ENCODE measurements at places on chromosomes 7 and 10.

- no peak for DNase-seq
Observed at GRCh38 chr10:115117301-115117700, 24.1 kb downstream of the ATRNL1 start.

DNA sequence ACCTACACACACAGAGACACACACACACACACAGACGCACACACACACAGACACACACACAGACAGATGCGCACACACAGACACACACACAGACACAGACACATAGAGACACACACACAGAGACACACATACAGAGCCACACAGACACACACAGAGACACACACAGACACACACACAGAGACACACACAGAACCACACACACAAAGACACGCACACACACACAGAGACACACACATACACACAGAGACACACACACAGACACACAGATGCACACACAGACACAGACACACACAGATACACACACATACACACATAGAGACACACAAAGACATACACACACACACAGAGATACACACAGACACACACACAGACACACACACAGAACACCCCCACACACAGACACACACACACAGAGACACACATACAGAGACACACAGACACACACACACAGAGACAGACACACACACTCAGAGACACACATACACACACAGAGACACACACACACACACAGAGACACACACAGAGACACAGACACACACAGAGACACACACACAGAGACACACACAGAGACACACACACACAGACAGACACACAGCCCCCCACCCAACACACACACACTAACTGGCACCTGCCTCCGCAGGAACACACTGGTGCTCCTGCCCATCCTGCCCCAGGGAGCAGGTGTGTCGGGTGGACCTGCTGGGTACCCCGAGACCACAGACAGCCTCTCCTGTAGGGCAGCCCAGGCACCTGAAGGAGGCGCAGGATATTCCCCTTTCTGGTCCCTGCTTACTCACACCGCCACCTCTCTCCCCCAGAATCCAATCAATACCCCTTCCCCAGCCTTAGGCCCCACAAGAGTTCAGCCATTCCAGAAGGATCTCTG lies 5.4 kb upstream of the FZD9 start:
- DNase-seq: no peak

DNA sequence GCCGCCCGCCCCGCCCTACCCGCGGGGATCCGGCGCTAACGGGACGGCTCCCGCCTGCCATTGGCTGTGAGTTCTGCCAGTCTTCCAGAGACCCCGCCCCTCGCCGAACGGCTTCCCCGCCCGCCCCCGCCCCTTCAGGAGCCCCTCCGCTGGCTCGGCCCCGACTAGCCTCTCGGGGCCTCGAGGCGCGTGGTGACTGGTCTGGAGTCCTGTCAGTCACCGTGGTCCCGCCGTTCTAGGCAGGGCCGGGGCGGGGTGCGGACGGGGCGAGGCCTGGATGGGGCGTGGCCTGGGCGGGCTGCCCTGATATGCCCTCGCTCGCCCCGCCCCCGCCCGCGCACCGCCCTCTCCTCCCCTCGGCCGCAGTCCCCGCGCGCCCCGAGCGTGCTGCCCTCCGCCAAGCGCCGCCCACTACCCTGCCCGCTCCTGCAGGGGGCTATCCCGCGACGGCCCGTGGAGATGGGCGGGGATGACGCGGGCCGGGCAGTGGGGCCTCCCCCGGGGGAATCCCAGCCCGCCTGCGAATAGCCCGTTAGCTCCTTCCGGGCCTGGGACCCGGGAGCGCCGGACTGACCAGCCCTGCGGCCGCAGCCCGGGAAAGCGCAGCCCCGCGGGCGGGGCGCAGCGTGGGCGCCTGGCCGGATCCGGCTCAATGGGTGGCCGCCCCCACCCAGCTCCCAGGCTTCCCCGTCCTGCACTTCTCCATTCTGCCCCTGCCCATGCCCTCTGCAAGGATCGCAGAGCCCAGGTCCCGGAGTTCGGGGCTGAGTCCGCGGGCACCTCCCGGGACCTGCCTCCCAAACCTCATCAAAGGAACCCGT lies 444 bp upstream of the HIP1 start:
- peak; percentile 98 for DNase-seq

- no peak for DNase-seq
Observed at GRCh38 chr10:131492211-131492857, 180.8 kb upstream of the TCERG1L start.
